ENCODE measurements at places on chromosomes 12 and 14. TPM values are rescaled to one million over a fixed set of nuclear protein-coding genes. Genes with fewer than 3 reads are reported as not detected.

- peak overlapping the region; percentile 42 for H3K4me3 ChIP-seq
- no peak for DNase-seq
- peak overlapping the region; percentile 94 for H3K27ac ChIP-seq
- peaks cover 81% of the 10 kb centered on the region for H3K4me1 ChIP-seq
Measured at GRCh38 chr14:102506626-102506925, 3.0 kb downstream of the ANKRD9 start.

- no peaks in the 10 kb centered on the region for H3K36me3 ChIP-seq
- H3K27ac ChIP-seq = no peak overlapping the region
- H3K27me3 ChIP-seq = no peaks in the 10 kb centered on the region
- no peak for DNase-seq
- no peak overlapping the region for H3K4me3 ChIP-seq
Measured at GRCh38 chr12:80504389-80505163, 60.5 kb downstream of the PTPRQ start.

GRCh38 chr14:78324353-78324752 is 154.2 kb downstream of the NRXN3 start:
- H3K4me1 ChIP-seq = no peaks in the 10 kb centered on the region
- no peak overlapping the region for H3K27ac ChIP-seq
- peaks cover 49% of the 10 kb centered on the region for H3K27me3 ChIP-seq
- H3K36me3 ChIP-seq = no peaks in the 10 kb centered on the region

GRCh38 chr12:80293759-80294158 is 150.3 kb upstream of the PTPRQ start:
- no peak for DNase-seq
- H3K27ac ChIP-seq = no peak overlapping the region

- no peak for DNase-seq
- H3K36me3 ChIP-seq = no peaks in the 10 kb centered on the region
- H3K4me1 ChIP-seq = peaks cover 45% of the 10 kb centered on the region
- H3K27me3 ChIP-seq = no peaks in the 10 kb centered on the region
Measured at GRCh38 chr12:12216349-12217017, 50.4 kb downstream of the LRP6 start.

GRCh38 chr12:106284358-106285105 is 18.0 kb upstream of the TCP11L2 start:
- H3K27ac ChIP-seq = peak overlapping the region; percentile 72
- no peaks in the 10 kb centered on the region for H3K36me3 ChIP-seq
- DNase-seq = no peak
- peaks cover 33% of the 10 kb centered on the region for H3K4me1 ChIP-seq
- no peak overlapping the region for H3K4me3 ChIP-seq

- no peaks in the 10 kb centered on the region for H3K27me3 ChIP-seq
- no peaks in the 10 kb centered on the region for H3K36me3 ChIP-seq
- no peak overlapping the region for H3K27ac ChIP-seq
- no peak for DNase-seq
- peaks cover 4% of the 10 kb centered on the region for H3K4me1 ChIP-seq
Measured at GRCh38 chr12:19694627-19695026, 255.3 kb downstream of the AEBP2 start.

DNA sequence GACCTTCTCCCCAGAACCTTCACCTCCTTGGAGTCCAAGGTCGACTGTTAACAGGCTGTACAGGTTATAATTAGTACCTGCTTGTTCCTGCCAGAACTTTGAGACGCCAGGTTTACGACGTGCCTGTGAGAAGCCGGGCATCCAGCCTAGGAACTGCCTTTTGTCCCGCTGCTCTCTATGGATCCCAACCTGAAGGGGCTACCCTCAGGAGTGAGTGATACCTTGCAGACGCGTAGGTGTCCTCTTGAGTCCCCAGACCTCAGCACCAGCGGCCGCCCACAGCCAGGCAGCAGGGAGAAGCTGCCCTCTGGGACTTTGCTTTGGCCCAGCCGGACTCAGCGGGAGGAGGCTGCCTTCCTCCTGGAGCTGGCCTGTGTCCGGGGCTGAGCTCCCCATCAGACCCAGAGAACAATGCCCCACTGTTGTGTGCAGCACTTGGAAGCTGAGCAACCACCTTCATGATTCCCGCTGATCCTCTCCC is 16.2 kb downstream of the SYNE3 start:
- no peak for DNase-seq
- no peak overlapping the region for H3K4me3 ChIP-seq
- peak overlapping the region; percentile 73 for H3K27ac ChIP-seq

DNA sequence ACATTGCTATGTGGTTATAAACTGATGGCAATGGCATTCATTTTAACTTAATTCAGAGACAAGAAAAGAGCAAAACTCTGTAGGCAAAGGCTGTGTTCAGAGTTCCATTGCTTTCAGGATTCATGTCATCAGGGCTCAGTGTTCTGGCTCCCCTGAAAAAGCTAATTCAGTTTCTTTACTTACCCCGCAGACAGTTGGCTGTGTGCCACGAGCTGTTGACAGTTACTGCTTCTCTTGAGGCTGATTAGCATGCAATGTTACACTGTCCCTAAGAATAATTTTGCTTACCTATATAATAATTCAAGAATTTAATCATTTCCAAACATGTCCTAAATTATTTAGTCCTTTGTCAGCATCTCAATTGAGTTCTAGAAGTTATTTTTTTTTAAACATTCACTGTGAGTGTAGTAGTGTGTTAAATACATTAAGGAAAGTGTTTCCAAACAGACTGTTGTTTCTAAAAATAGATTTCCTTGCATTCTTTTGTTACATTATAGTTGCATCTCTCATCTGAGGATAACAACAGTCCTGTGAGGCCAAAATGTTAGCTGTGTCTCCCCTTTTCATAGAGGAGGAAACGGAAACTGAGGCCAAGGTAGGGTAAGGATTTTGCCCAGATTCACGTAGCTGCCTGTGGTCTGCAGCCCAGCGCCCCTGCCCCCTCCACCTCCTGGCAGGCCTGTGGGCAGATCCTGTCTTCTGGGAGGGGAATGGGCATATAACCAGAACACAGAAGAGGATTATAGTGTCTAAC is 98.6 kb downstream of the PELI2 start:
- H3K4me3 ChIP-seq = no peak overlapping the region
- no peak overlapping the region for H3K27ac ChIP-seq
- peaks cover 62% of the 10 kb centered on the region for H3K4me1 ChIP-seq
- H3K27me3 ChIP-seq = no peaks in the 10 kb centered on the region
- no peaks in the 10 kb centered on the region for H3K36me3 ChIP-seq

- H3K36me3 ChIP-seq = peaks cover 5% of the 10 kb centered on the region
- H3K27me3 ChIP-seq = no peaks in the 10 kb centered on the region
- H3K4me3 ChIP-seq = no peak overlapping the region
- H3K27ac ChIP-seq = peak overlapping the region; percentile 47
- DNase-seq = no peak
Measured at GRCh38 chr12:93848523-93849101, 171.4 kb downstream of the CRADD start.

DNA sequence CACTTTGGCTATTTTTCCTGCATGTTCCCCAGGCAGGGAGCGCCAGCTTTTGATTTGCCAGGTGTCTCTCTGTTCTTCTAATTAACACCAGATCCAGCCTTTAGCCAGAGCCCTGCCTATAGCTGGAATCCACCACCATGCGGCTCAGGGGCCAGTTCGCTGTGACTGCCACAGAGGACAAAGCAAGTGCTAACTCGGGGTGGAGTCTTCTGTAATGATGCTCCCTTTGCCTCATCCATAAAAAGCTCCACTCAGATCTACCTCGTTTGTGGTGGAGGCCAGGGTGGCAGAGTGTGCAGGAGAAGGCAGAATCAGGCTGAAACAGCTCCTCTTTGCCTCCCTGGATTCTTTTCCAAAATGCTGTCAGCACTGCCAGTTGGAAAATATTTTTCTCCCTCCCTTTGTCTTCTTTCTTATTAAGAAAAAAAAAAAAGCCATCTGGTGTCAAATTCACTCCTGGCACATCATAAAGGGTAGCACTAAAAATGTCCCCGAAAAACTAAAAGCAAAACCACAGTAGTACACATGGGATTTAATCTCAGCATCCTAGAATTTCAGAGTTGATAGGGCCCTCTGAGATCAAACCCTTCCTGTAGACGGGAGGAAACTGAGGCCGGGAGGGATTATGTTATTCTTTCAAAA is 18.0 kb upstream of the CTDSP2 start:
- H3K36me3 ChIP-seq = no peaks in the 10 kb centered on the region
- H3K4me3 ChIP-seq = peak overlapping the region; percentile 66
- H3K27me3 ChIP-seq = no peaks in the 10 kb centered on the region
- DNase-seq = no peak
- peak overlapping the region; percentile 95 for H3K27ac ChIP-seq

GRCh38 chr14:49159081-49159480 is 427.1 kb downstream of the RPS29 start:
- H3K4me3 ChIP-seq = no peak overlapping the region
- no peaks in the 10 kb centered on the region for H3K27me3 ChIP-seq
- H3K36me3 ChIP-seq = no peaks in the 10 kb centered on the region
- DNase-seq = no peak
- no peak overlapping the region for H3K27ac ChIP-seq
- peaks cover 2% of the 10 kb centered on the region for H3K4me1 ChIP-seq

DNA sequence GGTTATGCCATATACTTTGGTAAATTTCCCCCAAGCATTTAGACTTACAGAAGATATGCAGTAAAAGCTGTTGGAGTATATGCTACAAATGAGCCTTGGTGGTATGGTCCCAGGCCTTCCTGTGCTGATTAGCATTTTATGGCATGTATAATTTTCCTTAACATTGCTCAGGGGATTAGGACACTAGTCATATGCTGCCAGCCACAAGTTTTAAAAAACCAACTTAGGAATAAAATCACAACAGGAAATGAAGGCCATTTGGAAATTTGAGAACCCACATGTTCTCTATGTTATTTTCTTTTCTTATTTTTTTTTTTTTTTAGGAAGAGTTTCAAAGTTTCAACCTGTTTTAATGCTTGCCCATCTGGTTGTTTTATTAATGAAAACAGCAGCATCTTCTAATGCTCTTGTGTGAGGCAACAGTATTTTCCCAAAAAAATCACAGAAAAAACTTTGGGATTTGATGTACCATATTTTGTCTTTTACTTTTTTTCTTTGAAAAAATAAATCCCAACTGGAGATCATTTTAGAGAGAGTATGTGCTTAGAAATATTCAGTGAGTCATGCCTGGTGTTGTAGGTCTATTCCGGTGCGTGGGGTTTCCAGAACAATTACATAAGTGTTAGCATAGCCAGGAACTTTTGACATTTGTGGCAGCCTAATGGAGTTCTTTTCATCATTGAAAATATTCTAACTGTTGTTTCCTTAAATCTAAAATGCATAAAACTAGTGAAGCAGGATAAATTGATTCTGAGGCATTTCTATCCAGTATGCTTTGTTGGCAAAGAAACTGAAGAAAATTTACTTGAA is 21.7 kb upstream of the DUSP6 start:
- H3K27me3 ChIP-seq = no peaks in the 10 kb centered on the region
- DNase-seq = no peak
- H3K4me3 ChIP-seq = no peak overlapping the region
- peaks cover 31% of the 10 kb centered on the region for H3K4me1 ChIP-seq
- peak overlapping the region; percentile 70 for H3K27ac ChIP-seq

- H3K4me1 ChIP-seq = peaks cover 28% of the 10 kb centered on the region
- DNase-seq = no peak
- no peaks in the 10 kb centered on the region for H3K36me3 ChIP-seq
- H3K27me3 ChIP-seq = peaks cover 52% of the 10 kb centered on the region
- peak overlapping the region; percentile 77 for H3K4me3 ChIP-seq
- peak overlapping the region; percentile 76 for H3K27ac ChIP-seq
Measured at GRCh38 chr14:91415794-91416743, 1.6 kb downstream of the CCDC88C start.

GRCh38 chr12:65655074-65655493 is 169.2 kb upstream of the HMGA2 start:
- H3K4me1 ChIP-seq = no peaks in the 10 kb centered on the region
- H3K36me3 ChIP-seq = no peaks in the 10 kb centered on the region
- H3K27ac ChIP-seq = no peak overlapping the region
- peaks cover 5% of the 10 kb centered on the region for H3K27me3 ChIP-seq

DNA sequence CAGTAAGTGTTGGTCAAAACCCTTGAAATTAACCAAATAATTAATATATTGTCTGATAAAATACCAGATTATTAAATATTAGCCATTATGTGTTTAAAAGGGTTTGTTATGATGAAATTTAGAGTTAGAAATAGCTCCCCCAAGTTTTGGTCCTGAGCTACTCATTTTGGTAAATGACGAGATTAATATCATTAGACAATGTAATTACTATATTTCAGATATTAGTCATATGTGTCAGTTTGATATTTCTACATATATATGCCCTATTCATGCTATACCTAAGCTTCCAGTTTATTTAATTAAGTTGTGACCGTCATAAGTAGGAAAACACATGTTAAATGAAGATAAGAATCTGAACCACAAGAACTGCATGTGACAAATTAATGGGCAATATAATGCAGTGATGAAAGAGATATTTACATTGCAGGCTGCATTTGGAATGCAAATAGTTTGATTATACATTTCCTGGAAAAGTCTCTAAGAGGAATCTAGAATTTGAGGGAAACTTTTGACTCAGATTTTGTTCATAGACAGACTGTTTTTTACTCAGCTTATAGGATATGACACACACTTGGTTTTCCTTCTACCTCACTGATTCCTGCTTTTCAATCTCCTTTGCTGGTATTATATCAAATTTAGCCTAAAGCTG is 70.5 kb downstream of the TBC1D30 start:
- peaks cover 43% of the 10 kb centered on the region for H3K27me3 ChIP-seq
- no peak for DNase-seq
- H3K27ac ChIP-seq = no peak overlapping the region
- no peaks in the 10 kb centered on the region for H3K36me3 ChIP-seq
- no peak overlapping the region for H3K4me3 ChIP-seq

GRCh38 chr12:51955702-51956101 is 4.2 kb downstream of the ACVR1B start:
- H3K27me3 ChIP-seq = no peaks in the 10 kb centered on the region
- no peak for DNase-seq
- no peak overlapping the region for H3K27ac ChIP-seq
- peaks cover 72% of the 10 kb centered on the region for H3K4me1 ChIP-seq
- H3K4me3 ChIP-seq = no peak overlapping the region
- peaks cover 8% of the 10 kb centered on the region for H3K36me3 ChIP-seq

GRCh38 chr12:3668479-3669165 is 84.3 kb downstream of the CRACR2A start:
- no peaks in the 10 kb centered on the region for H3K27me3 ChIP-seq
- peaks cover 6% of the 10 kb centered on the region for H3K36me3 ChIP-seq
- H3K4me3 ChIP-seq = no peak overlapping the region

Gene FAM222A
- 20.0 TPM for total RNA-seq

Gene TCTN1
- 21.6 TPM for total RNA-seq

Gene MYF6
- not detected for total RNA-seq

Gene PRIMA1
- total RNA-seq = 7.3 TPM

Gene DUSP6
- 16.1 TPM for total RNA-seq

Gene CDKN3
- total RNA-seq = 4.3 TPM

Gene OR6J1
- not detected for total RNA-seq

Gene CNTN1
- 0.11 TPM for total RNA-seq

Gene MMP14
- 22.1 TPM for total RNA-seq

Data from left ventricle myocardium inferior (tissue), 1 donor.